ENCODE measurements at places on chromosomes 16 and 17. TPM values are rescaled to one million over a fixed set of nuclear protein-coding genes. Genes with fewer than 3 reads are reported as not detected.

GRCh38 chr17:57470906-57471305 is 214.6 kb downstream of the MSI2 start:
- DNase-seq: no peak

SEC14L1 gene
- total RNA-seq: 176 TPM

GRCh38 chr16:86088287-86088686 is 189.3 kb downstream of the IRF8 start:
- DNase-seq: no peak

GRCh38 chr16:78100112-78100467 is 636 bp downstream of the WWOX start:
- no peak for DNase-seq

- DNase-seq: no peak
Observed at GRCh38 chr16:10036956-10037355, 145.3 kb downstream of the GRIN2A start.

DNA sequence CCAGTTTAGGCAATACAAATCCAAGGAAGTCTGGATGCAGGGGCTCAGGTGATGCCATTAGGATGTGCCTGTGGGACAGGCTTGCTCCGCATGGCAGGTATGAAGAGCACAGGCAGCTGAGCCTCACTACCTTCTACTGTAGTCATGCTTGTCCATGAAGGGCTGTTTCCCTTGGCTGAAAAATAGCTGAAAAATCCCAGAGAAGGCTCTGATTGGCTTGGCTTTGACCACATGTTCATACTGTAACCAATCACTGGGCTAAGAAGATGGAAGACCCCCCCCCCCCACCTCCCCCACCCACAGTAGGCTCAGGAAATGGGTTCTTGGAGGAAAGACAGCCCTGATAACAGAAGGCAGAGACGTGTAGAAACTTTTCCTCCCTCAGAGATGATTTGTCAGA is 66.5 kb upstream of the LGALS9 start:
- DNase-seq: no peak

DNA sequence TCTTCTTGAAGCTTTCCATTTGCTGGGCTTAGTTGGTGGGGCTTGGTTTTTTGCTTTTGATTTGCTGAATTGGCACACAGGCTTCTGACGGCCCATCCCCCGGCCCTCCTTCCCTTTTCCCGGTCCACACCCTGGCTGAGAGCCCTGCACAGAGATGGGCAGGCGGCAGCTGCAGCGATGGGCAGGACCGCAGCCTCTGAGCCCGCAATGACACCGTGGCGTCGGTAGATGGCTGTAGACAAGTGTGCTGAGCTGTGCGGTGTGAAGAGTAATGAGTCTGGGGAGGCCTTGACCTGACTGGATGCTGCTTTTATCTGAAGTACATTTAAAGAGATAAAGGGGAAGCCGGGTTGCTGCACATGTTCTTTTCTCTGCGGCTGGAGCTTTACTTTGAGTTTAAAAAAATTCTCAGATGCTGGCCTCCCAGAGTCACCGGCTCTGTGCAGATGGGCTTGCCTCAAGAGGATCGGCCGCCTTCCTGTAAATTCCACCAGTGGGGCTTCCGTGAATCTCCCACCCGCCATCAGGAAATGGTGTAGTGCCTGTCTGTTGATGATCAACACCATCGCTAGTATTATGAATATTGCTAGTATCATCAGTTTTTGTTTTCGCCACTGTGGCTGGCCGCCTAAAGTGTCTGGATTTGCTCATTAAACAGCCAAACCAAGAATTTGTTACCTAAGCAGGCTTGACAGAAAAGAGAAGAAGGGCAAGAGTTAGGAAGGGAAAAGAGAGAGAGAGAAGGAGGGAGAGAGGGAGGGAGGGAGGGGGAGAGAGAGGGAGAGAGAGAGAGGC is 245.6 kb upstream of the RBFOX1 start:
- no peak for DNase-seq

All from ascending aorta (tissue), 2 donors.